Brain microvascular endothelial cell (primary cell): ENCODE measurements at places on chromosomes 6 and 20.

- DNase-seq: no peak
Observed at GRCh38 chr20:43300901-43301300, 111.2 kb upstream of the PTPRT start.

- DNase-seq: no peak
Observed at GRCh38 chr6:131652472-131652871, 15.4 kb downstream of the ENPP3 start.

- no peak for DNase-seq
Observed at GRCh38 chr20:64149141-64149540, 15.1 kb upstream of the MYT1 start.

DNA sequence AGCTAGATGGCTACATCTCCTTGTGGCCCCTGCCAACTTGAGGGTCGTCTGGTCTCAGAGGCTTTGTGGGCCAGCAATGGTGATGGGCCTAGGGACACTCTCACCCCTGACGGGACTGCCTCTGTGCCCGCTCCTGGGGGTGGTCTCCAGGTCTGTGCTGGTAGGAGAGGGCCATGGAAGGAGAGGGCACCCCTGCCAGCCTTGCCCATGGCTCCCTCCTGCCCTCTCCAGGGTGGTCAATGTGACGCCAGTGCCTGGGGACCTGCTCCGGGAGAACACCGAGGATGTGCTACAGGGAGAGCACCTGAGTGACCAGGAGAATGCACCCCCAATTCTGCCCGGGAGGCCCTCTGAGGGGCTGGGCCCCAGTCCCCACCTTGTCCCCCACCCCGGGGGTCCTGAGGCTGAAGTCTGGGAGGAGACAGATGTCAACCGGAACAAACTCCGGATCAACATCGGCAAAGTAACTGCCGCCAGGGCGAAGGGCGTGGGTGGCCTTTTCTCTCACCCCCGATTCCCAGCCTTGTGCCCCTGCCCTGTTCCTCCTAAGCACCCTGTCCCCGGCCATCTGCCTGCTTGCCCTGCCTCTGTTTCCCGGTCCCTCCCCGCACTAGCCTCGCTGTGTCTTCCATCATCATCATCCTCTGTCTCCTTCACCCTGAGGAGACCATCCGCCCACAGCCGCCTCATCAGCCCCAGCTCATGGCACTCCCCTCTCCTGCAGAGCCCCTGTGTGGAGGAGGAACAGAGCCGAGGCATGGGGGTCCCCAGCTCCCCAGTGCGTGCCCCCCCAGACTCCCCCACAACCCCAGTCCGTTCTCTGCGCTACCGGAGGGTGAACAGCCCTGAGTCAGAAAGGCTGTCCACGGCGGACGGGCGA is 15.8 kb downstream of the TTBK1 start:
- DNase-seq: no peak

DNA sequence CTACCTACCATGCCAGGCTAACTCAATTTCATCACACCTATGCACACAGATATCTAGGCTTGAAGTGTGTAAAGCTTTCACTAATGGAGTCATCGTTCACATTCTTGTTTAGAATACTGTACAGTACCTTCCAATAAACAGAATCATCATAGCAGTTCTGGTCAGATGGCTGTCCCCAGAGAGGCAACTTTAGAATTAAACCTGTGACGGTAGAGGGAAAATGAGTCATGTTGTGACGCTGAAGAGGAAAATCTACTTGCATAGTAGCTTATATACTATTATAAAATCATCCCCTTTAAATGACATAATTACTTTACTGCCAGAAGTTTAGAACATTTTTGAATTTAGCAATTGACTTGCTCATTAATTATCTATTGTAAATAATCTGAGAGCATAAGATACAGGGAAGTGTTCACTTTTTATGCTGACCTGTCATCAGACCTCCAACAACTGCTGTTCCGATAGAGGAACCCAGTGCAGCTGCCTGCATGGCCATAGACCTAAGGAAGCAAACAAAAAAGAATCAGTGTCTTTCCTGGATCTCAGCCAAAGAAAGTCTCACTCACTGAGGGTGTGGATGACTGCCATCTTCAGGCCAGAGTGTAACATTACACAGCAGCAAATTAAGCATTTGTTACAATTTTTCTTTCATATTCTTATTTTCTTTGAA is 29.8 kb downstream of the RHAG start:
- DNase-seq: peak; percentile 39

DNA sequence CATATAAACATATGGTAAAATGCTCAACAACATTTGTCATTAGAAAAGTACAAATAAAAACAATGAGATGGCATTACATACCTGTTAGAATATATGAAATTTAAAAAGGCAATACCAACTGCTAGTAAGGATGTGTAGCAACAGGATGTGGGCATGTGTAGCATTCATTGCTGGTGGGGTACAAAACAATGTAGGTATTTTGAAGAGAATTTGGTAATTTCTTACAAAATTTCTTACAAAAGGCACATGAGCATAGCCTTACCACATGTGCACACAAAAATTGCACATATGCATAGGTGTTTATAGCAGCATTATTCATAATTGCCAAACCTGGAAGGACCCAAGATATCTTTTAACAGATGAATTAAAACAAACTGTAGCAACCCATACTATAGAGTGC is 1355.1 kb upstream of the CITED2 start:
- DNase-seq: no peak

DNA sequence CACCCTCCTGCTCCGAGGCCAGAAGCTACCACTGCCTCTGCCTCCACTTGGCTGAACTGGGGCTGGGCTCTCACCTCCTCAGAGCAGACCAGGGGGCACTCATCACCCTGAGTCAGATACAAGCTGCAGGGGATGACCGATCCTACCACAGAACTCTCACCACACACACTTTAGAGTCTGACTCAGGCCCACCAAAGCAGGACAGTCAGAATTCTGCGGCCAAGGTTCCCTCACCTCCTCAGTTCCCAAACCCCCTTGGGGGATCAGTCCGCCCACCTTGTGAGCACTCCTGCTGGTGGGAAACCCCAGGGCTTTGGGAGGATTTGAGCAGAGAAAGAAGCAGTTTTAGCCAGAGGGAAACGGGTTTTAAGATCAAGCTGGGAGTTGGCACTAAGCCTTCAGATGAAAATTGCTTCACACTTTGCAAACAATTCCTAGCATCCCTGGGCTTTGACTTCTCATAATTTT is 587.8 kb upstream of the JAG1 start:
- peak; percentile 93 for DNase-seq

DNA sequence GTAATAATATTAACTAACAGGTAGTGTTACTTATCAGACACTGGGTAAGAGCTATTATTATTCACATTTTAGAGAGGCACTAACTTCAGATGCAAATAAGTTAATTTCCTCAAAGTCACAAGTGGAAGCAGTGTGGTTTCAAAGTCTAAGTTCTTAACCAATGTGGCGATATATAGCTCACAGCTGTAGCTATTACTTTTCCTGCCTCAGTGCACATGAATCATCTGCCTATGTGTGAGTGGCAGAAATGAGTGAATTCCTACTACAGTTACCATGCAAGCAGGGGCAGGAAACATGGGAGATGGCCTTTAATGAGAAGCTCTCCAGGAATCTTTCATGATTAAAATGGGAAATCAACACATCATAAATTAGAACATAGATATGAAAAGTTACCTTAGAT is 126.2 kb upstream of the EYA4 start:
- DNase-seq: no peak

- DNase-seq: no peak
Observed at GRCh38 chr20:46210672-46211330, 92.7 kb downstream of the CD40 start.

DNA sequence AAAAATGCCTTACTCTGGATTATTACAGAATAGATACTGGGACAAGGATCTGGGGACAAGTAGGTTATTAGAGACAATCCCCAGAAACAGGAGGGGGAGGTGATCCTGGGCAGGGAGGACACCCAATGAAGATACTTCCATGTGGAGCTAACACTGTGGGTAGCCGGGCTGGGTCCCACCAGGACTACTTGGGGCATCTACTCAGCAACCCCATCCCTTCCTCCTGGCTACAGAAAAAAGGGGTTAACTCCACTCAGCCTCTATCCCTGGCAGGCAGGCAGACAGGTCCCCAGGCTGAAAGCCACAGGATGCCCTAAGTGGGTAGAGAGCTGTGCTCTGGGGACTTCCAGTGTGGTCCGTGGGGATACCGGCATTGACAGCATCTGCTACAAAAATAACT is 68.0 kb upstream of the NXT1 start:
- DNase-seq: no peak

DNA sequence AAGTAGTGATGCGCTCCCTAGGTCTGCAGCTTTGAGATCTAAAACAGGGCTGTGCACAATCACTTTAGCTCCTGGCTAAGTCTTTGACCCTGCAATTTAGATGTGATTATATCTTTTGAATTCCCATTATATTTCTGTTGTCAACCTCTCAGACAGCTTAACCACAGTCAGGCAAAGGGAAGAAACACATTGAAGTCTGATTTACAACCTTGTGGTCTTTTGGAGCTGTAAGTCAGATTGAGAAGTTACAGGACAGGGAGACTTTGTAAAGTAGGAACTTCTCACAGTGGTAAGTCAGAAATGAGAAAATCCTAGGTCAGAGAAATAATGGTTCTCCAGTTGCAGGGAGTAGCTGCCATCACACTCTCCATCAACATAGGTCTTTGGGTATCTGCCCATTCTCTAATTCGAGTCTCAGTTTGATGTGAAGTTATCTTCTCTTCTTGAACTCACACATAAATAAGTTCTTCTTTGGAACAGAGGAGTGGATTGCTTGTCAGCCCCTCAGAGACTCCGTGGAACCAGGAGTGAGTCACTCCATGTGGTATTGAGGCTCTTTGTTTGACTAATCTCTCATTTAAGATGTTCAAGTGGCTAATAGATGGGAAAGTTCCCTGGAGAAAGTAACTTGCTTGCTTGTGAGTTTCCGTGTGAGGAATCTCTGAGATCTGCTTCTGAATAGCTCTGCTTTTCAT is 35.0 kb upstream of the SGK1 start:
- DNase-seq: peak; percentile 86

GRCh38 chr6:7138921-7139358 is 31.2 kb downstream of the RREB1 start:
- no peak for DNase-seq

GRCh38 chr20:1898482-1899240 is 3.5 kb downstream of the SIRPA start:
- DNase-seq: no peak

DNA sequence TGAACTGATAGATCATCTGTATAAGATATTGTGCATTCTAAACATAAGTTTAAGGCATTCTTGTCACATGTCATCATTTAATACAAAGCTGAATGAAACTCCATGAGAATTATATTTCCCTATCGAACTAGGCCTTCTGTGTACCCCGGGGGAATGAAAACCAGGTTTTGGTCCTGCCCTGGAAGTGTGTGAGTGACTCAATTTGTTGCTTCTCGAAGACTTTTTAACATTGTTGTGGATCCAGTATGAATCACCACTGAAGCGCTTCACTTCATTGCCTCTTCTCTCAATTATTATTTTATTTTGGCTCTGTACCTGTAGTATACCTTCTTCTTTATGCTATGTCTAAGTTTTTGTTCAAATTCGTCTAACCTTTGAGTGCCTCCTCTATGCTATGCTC is 150.8 kb downstream of the GRIK2 start:
- DNase-seq: peak; percentile 35

DNA sequence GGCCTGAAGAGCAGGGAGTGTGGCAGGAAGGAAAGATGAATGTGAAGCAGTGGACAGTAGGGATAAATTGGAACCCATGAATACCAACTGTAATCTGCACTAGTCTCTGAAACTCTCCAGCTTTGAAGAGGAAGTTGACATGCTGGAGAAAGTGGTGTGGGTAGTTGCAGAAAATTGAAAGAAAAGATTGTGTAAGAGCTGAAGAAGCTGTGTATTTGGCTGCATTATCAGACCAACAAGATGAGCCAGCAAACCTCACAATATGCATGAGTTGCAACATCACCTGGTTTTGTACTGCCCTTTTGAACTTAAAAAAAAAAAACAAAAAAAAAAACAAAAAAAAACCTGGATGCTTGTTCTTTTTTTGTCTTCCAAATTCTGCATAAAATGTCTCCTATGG is 921.9 kb upstream of the EYS start:
- no peak for DNase-seq

GRCh38 chr6:61977947-61978346 is 308.1 kb downstream of the KHDRBS2 start:
- DNase-seq: no peak

DNA sequence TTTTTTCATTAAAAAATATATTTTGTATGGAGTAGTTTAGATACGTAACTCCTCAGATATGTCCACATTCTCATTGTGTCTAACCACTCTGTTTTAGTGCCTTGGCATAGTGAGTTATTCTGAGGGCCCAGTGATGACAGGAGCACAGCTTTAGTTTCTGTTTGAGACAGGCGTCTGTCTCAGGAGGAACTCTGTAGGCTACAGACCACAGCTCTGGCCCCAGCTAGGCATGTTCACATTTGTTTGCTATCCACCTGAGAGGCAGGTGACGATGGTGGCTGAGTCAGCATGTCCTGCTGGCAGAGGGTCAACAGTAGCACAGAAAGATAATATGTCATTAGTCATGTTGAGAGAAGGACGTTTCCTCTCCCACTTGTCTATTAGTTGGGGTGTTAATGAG is 16.3 kb downstream of the LRRC1 start:
- DNase-seq: no peak

DNA sequence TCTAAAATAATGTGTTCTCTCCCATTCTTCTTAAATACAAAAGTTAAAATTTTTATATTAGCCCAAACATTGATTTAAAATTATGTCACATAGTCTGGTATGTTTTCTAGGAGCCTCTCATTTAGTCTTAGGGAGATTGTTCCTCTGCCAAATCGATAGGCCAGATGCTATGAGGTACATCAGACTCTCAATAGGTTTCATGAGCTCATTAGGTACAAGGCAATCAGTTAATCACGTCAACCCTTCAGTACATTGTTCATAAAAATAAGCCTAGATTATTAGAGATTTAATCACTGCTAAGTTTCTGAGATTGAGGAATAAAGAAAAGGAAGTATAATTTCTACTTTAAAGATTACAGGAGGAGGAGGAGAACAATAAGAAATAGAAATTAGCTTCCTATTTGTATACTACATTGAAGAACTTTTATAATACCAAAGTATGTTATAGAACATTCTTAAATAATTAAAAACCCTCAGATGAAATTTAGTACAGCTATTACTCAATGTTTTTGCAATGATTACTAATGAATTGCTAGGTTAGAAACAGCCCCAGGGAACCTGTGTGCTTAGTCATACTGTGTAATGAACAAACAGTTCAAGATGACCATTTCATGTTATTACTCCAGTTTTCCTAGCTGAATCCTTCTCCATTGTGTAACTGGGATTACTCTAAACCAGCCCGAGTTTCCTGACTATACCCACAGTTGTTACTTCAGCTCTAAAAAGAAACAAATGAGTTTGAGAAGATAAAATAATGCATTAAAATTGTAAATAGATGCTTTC is 117.0 kb downstream of the BMP5 start:
- peak; percentile 63 for DNase-seq

DNA sequence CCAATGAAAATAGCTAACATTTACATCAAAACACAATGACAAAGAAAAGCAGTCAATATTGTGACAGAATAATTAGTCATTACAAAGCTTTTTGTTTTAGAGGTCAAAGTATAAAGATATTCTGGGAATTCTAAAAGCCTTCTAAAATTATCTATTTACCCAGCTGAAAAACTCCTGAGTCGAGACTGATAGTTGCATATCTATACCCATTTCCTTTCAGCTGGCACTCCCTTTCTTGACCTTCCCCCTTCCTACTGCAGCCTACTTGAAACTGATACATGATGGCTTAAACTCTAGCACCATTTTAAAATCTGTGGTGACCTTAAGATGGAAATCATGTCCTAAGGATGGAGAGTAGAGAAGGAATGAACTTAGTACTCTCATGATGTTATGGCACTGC is 38.6 kb downstream of the LMBRD1 start:
- DNase-seq: no peak

- DNase-seq: no peak
Observed at GRCh38 chr20:31758521-31758920, 19.4 kb downstream of the TPX2 start.
